AG04450 (cell line): ENCODE measurements at places on chromosomes 5 and 9. TPM values are rescaled to one million over a fixed set of nuclear protein-coding genes. Genes with fewer than 3 reads are reported as not detected.

The NOXA1 gene
- 0.06 and 0.09 TPM in 2 replicates for polyA plus RNA-seq

The GABRA1 gene
- not detected in 2 replicates for polyA plus RNA-seq

The DOLPP1 gene
- polyA plus RNA-seq = 11.9 and 13.2 TPM in 2 replicates

The IL5 gene
- polyA plus RNA-seq = not detected in 2 replicates

The SLCO6A1 gene
- polyA plus RNA-seq = not detected in 2 replicates

The PCDHB15 gene
- polyA plus RNA-seq = 0.88 and 0.93 TPM in 2 replicates

The CDC20B gene
- not detected in 2 replicates for polyA plus RNA-seq

The KCNMB1 gene
- polyA plus RNA-seq = 0.01 TPM in 1 of 2 replicates, not detected in the other

The PJA2 gene
- polyA plus RNA-seq = 78.6 and 109 TPM in 2 replicates

The NRG2 gene
- 0.02 and 0.12 TPM in 2 replicates for polyA plus RNA-seq

The PTGES gene
- 17.0 and 21.4 TPM in 2 replicates for polyA plus RNA-seq

The MAMDC2 gene
- polyA plus RNA-seq = 8.9 and 10.4 TPM in 2 replicates

The PLCXD3 gene
- polyA plus RNA-seq = 0.01 and 0.02 TPM in 2 replicates

The CD14 gene
- polyA plus RNA-seq = 0.29 and 0.71 TPM in 2 replicates

The TAF1L gene
- 0.01 TPM in 1 of 2 replicates, not detected in the other for polyA plus RNA-seq

The ADAMTSL2 gene
- polyA plus RNA-seq = not detected in 2 replicates

The KIF24 gene
- polyA plus RNA-seq = 0.62 and 0.77 TPM in 2 replicates

The KLF9 gene
- 13.2 and 14.9 TPM in 2 replicates for polyA plus RNA-seq

The OBP2B gene
- polyA plus RNA-seq = not detected in 2 replicates

The SPATA31E1 gene
- polyA plus RNA-seq = 0.02 and 0.07 TPM in 2 replicates

The CYLC2 gene
- not detected in 2 replicates for polyA plus RNA-seq

The ECM2 gene
- polyA plus RNA-seq = 1.6 and 2.2 TPM in 2 replicates

The ST8SIA4 gene
- polyA plus RNA-seq = 0.02 TPM in 2 replicates

The PCDHB9 gene
- polyA plus RNA-seq = 0.22 and 0.45 TPM in 2 replicates

The ADAMTS12 gene
- polyA plus RNA-seq = 46.8 and 47.6 TPM in 2 replicates

The SOX30 gene
- 0.05 and 0.09 TPM in 2 replicates for polyA plus RNA-seq

The DRD1 gene
- polyA plus RNA-seq = 0.11 TPM in 2 replicates

The HK3 gene
- not detected in 2 replicates for polyA plus RNA-seq

The SLC46A2 gene
- polyA plus RNA-seq = not detected in 2 replicates

The FSTL4 gene
- 0.11 and 0.20 TPM in 2 replicates for polyA plus RNA-seq

The IL17B gene
- 0.24 TPM in 1 of 2 replicates, not detected in the other for polyA plus RNA-seq

The CDK9 gene
- polyA plus RNA-seq = 38.2 and 45.9 TPM in 2 replicates

The TPM2 gene
- 1,535 and 1,633 TPM in 2 replicates for polyA plus RNA-seq

The GRXCR2 gene
- polyA plus RNA-seq = not detected in 2 replicates

The SRP19 gene
- polyA plus RNA-seq = 98.6 and 149 TPM in 2 replicates

The IFNK gene
- polyA plus RNA-seq = not detected in 2 replicates

The CDC25C gene
- polyA plus RNA-seq = 3.2 and 4.8 TPM in 2 replicates

The TAS2R1 gene
- 0.09 and 0.14 TPM in 2 replicates for polyA plus RNA-seq

The ADGRD2 gene
- polyA plus RNA-seq = not detected in 2 replicates

The MCIDAS gene
- polyA plus RNA-seq = not detected in 2 replicates

The C9orf50 gene
- polyA plus RNA-seq = 0.26 and 0.30 TPM in 2 replicates

The FOXD1 gene
- polyA plus RNA-seq = 7.5 and 8.4 TPM in 2 replicates

The PCDHB7 gene
- polyA plus RNA-seq = 0.61 and 0.62 TPM in 2 replicates

The HTR4 gene
- polyA plus RNA-seq = not detected in 2 replicates

The SH3GL2 gene
- 0.04 and 0.05 TPM in 2 replicates for polyA plus RNA-seq

The ANKDD1B gene
- 0.04 and 0.06 TPM in 2 replicates for polyA plus RNA-seq

The KLHL3 gene
- polyA plus RNA-seq = 2.1 and 2.2 TPM in 2 replicates

The CAMK4 gene
- 2.4 and 3.2 TPM in 2 replicates for polyA plus RNA-seq

The PAPPA gene
- polyA plus RNA-seq = 56.1 and 65.0 TPM in 2 replicates

The DIRAS2 gene
- polyA plus RNA-seq = 0.04 TPM in 1 of 2 replicates, not detected in the other

The IL4 gene
- not detected in 2 replicates for polyA plus RNA-seq

The NUTM2F gene
- polyA plus RNA-seq = not detected in 2 replicates

The TNIP1 gene
- polyA plus RNA-seq = 42.6 and 49.2 TPM in 2 replicates

The PPP1R26 gene
- polyA plus RNA-seq = 3.2 and 3.3 TPM in 2 replicates

The LTC4S gene
- polyA plus RNA-seq = 0.40 and 0.56 TPM in 2 replicates

The FOXD4L6 gene
- not detected in 2 replicates for polyA plus RNA-seq

The CARD9 gene
- 0.63 and 0.93 TPM in 2 replicates for polyA plus RNA-seq
